ENCODE measurements at places on chromosomes 11 and 22.

- no peak for DNase-seq
These were observed 324.8 kb upstream of the FOLH1 start for GRCh38 chr11:49533204-49533603.

DNA sequence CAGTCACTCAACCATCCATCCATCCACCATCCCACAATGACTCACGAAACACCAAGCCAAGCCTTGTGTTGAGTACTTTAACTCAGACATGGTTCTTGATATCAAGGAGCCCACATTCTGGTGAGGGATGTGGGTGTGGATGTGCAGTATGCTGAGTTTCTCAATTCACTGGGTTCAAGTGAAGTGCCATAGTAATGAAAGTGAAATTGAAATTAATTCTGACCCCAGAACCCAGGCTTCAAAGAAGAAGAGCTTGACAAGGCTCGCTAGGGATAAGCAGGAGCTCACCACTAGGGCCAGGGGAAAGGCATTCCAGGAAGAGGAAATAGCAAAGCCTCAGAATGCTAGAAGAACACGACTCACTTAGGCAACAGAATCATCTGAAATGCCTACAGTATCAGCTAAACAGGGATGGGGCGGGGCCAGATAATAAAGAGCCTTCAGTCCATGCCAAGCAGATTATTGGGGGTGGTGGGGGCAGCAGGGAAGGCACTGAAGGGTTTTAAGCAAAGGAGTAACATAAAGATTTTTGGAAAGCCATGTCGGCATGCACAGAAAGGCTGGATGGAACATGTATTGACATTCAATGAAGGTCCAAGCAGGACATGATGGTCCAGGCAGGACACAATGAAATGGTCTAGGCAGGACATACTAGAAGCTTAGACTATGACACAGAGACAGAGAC lies 37.2 kb downstream of the RTL6 start:
- no peak for DNase-seq

- DNase-seq = no peak
These were observed 563.2 kb downstream of the TMEM135 start for GRCh38 chr11:87600938-87601337.

GRCh38 chr22:49532869-49533802 lies 294.5 kb downstream of the BRD1 start:
- DNase-seq = peak; percentile 2

DNA sequence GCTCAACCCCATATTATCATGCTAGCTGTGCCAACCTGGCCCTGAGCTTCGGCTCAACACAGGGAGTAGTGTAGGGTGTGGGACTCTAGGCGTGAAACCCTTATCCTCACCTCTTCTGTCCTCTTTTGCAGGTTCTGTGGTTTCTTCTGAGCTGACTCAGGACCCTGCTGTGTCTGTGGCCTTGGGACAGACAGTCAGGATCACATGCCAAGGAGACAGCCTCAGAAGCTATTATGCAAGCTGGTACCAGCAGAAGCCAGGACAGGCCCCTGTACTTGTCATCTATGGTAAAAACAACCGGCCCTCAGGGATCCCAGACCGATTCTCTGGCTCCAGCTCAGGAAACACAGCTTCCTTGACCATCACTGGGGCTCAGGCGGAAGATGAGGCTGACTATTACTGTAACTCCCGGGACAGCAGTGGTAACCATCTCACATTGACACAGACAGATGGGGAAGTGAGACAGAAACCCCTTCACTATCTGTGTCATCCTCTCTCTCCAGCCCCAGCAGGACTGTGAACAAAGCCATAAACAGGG lies 76.4 kb downstream of the GGTLC2 start:
- DNase-seq = no peak
